ENCODE measurements at places on chromosomes 1 and 21.

DNA sequence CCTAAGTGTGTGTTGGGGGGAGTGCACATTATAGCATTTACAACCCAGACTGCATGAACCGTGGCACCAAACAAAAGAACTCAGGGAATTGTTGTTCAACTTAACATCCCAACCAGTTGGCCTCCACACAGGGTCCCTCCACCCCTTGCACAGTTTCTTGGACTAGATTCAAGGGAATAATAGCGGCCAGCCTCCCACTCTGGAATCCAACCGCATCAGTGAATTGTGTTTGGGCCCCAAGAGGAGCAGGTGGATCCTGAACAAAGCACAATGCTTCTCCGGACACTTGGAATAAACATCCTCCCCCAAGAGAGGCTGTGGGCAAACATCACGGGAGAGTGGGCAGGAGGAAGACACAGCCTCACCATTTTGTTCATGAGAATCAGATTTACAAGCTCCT lies 18.2 kb downstream of the CD34 start:
- no peak for DNase-seq

DNA sequence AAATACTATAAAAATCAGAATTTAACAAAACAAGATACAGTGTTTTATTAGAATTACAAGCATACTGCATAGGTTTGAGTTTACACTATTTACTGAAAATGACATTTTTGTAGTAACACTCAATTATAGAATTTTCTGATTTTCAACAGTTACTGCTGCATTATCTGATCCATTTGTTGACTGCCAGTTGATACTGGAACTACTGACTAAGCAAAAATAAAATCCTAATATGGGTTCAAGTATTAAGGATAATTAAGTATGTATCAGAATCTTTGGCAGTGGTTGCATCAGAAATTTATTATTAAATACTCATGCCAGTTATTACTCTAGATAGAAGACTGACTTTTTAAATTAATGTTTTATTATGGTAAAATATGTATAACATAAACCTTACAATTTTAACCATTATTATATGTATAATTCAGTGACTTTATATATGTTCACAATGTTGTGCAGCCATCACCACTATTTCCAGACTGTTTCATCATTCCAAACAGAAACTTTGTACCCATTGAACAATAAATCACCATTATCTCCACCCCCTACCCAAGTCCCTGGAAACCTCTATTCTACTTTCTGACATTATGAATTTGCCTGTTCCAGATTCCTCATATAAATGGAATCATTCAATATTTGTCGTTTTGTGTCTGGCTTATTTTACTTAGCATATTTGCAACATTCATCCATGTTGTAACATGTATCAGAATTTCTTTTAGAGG lies 58.2 kb upstream of the GPR88 start:
- no peak for DNase-seq

DNA sequence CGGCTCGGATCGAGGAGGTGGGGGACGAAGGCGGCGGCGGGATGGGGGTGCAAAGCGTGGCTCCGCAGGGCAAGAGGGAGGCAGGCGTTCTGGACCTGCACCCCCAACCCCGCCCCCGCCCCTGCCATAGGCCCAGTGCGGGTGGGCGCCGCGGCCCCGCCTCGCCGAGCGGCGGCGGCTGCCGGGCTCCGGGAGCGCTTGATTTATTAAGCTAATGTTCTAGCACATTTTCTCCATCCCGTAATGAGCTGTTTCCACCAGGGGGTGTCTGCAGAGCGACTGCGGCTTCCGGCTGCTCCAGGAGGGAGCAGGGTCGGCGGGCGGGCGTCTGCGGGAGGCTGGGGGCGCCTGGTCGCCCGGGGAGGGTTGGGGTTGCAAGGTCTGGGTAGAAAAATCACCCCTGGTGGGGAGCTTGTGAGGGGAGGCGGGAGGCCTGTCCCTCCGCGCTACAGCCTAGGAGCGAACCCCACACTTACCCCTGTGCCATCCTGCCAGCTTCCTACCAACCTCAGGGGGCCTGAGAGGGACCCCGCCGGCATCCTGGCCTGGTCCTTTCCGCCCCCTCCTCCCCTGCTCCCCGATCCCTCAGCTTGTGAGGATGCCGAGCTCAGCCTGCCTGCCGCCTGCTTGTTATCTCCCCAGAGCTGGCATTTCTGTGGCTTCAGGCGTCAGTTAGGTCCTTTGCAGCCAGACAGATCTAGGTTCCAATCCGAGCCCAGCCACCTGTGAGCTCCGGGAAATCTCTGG lies 48.5 kb upstream of the ACOT11 start:
- peak; percentile 38 for DNase-seq

GRCh38 chr1:201584471-201585092 lies 45.7 kb downstream of the NAV1 start:
- peak; percentile 68 for DNase-seq

GRCh38 chr1:230226814-230227213 lies 159.8 kb downstream of the GALNT2 start:
- no peak for DNase-seq

GRCh38 chr1:76336931-76337371 lies 262.4 kb downstream of the ST6GALNAC3 start:
- DNase-seq = no peak

- no peak for DNase-seq
These were observed 204.8 kb downstream of the AKT3 start for GRCh38 chr1:243645281-243645680.

DNA sequence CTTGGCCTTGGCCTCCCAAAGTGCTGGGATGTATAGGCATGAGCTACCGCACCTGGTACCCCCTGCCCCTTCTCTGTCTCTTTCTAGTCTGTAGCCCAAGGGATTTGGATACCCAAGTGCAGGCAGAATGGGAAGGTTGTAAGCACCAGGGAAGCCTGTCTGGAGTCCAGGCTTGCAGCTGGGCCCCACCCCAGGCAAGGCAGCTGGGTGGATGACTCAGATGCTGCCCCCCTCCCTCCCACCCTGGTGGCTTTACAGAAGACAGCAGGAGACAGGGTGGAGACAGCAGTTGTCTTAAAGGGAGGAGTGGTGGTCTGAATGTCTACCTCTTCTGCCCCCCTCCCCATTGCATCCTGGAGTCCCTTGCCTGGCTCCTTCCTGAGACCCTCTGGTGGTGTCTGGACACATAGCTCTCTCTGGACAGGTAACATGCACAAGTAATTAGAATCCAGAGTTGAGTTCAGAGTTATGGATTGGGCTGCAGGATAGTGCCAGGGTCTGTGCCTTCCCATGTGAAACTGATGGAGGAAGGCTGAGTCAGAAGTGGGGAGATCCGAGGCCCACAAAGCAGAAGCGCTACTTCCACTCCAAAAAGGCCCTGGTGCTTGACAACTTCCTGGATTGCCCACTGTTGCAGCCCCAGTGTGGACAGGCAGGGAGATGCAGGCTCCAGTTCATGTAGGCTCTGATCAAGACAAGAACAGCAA lies 5.1 kb downstream of the LMNA start:
- peak; percentile 92 for DNase-seq

DNA sequence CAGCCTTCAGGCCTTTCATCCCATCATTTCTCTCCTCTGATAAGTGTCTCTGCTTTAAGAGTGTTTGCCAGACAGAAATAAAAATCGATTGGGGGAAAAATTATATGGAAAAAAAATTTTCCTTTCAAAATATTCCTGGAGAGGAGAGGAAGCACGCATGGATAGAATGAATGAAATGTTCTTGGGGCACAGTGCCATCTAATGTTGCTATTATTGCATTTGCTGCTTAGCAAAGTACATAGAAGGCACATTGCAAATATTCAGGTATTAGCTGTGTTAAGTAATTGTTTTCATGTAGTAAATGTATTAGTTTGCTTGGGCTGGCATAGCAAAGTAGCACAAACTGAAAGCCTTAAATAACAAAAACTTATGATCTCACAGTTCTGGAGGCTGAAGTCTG lies 18.1 kb downstream of the B3GALT5 start:
- DNase-seq = no peak

DNA sequence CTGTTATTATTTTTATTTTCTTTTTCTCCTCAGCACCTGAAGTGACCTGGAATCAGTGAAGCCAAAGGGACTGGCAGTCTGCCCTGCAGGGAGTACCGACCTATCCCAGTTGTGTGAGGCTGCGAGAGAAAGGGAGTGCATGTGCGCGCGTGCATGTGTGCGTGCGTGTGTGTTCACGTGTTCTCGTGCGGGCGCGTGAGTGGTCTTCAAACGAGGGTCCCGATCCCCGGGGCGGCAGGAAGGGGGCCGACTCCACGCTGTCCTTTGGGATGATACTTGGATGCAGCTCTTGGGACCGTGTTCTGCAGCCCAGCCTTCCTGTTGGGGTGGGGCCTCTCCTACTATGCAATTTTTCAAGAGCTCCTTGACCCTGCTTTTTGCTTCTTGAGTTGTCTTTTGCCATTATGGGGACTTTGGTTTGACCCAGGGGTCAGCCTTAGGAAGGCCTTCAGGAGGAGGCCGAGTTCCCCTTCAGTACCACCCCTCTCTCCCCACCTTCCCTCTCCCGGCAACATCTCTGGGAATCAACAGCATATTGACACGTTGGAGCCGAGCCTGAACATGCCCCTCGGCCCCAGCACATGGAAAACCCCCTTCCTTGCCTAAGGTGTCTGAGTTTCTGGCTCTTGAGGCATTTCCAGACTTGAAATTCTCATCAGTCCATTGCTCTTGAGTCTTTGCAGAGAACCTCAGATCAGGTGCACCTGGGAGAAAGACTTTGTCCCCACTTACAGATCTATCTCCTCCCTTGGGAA lies 123.3 kb downstream of the PRDM2 start:
- no peak for DNase-seq

DNA sequence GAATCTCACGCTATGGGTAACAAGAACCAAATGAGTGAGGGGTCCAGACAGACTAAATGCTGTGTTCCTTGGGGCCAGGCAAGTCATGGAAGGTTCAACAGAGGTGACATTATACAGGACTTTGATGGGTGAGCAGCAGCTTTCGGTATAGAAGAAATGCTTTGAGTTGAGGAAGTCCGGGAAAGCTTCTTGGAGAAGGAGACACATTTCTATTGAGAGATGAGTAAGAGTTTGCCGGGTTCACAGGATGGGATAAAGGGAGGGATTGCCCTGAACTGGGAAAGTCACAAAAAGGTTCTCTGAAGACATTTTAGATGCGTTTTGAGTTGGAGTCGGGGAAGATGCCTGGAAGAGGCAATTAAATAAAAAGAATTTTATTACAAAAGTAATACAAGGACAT lies 580 bp upstream of the AZIN2 start:
- DNase-seq = no peak

Measured in suppressor macrophage treated with lipopolysaccharide for 4 hours (primary cell).